Stimulated activated CD8-positive, alpha-beta memory T cell treated with anti-CD3 and anti-CD28 coated beads, Interleukin-4, amount 100 ng/mL, for 1 hour (primary cell): ENCODE measurements at places on chromosomes 11 and 22.

- no peak for DNase-seq
Measured at GRCh38 chr22:48835857-48836672, 991.6 kb downstream of the BRD1 start.

- DNase-seq: no peak
Measured at GRCh38 chr22:27895600-27895999, 23.5 kb downstream of the PITPNB start.

DNA sequence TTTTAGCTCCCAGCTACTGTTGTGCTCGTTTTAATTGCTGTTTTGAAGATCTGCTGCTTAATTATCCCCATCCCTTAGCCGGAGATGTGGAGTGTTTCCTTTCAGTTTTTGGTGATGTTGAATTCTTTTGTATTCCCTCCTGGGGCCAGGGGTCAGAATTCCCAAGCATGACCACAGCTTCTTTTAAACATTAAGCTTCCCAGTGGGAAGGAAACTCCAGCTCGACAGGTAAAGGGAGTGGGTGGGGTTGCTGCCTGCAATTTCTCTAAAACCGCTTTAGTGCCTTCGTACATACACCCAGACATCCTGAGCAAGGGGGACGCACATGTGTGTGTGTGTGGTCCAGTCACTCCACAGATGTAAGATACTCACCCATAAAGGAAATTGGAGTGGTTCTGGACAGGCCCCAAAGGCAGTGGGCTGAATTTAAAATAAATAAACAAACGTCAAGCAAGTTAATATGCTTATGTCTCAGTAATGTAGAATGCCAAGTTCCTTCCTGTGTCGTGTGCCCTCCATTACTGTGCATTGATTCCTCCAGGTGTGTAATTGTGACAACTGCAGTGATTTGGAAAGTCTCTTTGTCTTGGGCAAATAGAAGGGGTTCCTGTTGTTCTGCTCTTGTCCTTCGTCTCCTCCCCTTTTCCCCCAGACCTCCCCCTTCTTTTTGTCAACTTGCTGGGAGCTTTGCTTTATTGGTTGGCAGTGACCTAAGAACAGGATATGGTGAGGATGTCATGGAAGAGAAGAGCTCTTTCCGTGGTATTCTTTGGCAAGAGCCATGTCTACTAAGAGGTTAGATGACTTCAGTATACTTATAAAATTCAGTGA lies 19.2 kb upstream of the ADSL start:
- no peak for DNase-seq

GRCh38 chr11:131944736-131945135 lies 574.3 kb downstream of the NTM start:
- DNase-seq: no peak

DNA sequence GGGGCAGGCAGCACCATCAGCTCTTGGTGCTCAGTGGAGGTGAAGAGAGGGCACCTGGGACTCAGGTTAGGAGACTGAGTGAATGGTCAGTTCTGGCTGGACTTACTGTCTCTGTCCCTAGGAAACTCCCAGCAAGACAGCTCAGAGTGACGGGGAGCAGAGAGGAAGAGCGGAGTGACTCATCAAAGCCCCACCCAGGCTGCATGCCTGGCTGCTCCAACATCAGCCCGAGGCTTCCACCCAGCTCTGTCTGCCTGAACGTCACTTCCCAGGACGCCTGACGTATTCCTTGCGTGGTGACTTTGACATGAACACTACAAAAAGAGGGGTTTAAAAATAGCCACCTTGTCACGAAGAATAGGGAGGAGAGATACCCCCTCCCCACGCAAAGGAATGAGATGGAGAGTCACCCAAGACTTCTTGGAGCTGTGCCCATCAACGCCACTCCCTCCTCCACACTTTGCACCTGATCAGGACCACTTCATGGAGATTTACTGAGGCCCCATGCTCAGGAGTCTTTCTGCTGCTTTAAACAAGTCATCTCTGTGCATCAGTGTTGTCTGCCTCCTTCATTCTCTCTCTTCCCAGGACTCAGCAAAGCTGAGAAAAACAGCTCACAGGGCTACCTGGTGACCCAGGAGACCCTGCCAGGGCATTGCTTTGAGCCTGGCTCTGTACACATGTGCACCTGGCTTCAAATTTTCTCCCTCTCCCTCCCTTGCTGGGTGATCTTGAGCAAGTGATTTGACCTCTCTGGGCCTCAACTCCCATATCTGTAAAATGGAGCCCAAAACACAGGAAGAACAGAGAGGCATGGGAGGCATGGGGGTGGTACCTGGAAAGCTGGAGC lies 83.1 kb downstream of the MN1 start:
- no peak for DNase-seq

DNA sequence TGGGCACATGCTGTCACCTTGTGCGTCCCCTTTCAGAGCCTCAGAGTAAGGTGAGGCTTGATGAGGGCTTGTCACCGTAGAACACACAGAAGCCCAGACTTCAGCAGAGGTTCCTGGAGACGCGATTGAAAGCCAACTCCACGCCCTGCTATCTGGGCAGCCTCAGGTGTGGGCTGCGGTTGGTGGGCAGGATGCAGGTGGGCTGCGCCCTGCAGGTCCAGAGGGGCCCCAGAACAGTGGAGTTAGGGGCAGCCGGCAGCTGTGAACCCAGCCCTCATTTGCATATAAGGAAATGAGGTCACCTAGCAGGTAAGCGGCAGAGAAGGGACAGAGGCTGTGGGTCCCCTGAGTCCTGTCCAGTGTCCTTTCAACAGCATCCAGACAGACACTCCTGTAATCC lies 15.4 kb downstream of the PHLDA2 start:
- no peak for DNase-seq

GRCh38 chr11:114705280-114706024 lies 27.1 kb downstream of the NXPE2 start:
- DNase-seq: no peak

- DNase-seq: no peak
Measured at GRCh38 chr11:82315093-82315492, 418.6 kb downstream of the FAM181B start.

- DNase-seq: no peak
Measured at GRCh38 chr11:11987503-11988022, 20.9 kb downstream of the DKK3 start.

- no peak for DNase-seq
Measured at GRCh38 chr11:107996006-107996776, 12.5 kb upstream of the CUL5 start.

DNA sequence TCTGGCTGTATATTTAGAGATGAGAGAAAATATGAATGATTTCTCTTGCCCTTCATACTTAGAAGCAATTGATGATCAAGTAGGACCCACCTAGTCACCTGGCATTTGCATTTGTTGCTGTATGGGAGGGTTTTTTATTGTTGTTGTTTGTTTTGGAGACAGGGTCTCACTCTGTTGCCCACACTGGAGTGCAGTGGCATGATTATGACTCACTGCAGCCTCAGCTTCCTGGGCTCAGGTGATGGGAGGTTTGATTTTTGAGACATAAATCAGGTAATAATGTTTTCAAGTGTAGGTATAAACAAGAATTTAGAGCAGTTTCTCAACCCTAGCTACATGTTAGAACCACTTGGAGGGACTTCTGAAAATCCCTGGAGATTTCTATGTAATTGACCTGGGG lies 63.0 kb downstream of the TNRC6B start:
- DNase-seq: no peak

- no peak for DNase-seq
Measured at GRCh38 chr11:41379084-41379483, 80.4 kb downstream of the LRRC4C start.

- no peak for DNase-seq
Measured at GRCh38 chr11:123073343-123074057, 11.6 kb upstream of the HSPA8 start.

- DNase-seq: no peak
Measured at GRCh38 chr11:113045146-113045545, 83.9 kb downstream of the NCAM1 start.

DNA sequence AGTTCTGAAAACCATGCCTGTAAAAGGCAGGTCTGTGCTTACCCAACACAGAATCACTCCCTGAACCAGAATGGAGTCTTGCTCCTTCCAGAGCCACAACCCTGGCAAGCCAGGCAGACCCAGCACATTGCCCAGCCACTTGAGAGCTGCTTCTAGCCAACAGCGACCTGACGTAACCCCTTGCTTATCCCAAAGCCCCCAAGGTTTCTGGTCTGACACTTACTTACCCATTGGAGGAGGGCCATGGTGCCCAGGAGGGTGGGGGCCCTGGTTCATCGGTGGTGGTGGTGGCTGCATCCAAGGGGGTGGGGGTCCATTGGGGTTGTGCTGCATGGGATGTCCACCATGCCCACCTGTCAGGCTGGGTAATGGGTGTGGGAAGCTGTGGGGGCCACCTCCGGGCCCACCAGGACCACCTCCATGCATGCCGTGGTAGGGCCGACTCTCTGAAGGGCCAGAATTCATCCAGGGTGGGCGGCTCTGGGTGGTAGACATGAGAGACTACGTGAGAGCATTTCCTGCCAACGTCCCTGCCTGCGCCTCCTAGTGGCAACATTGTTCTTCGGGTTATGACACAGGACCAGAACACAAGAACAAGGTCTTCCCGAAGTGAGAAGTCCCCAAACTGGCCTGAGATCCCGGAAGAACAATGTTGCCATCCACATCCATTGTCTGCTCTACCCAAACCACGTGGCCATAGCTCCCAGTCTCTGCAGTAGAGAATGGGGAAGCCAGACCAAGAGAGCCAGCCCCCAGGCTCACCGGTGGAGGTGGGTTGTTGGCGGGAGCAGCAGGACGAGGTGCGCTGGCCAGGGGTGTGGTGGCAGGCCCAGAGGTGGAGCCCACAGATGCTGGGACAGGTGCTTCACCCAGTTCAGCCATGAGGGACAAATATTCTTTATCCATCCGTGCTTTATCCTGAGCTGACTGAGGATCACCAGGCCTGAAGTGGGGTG lies 7.8 kb upstream of the PYGM start:
- peak; percentile 66 for DNase-seq

GRCh38 chr11:65375012-65375411 lies 7.4 kb downstream of the SLC25A45 start:
- no peak for DNase-seq
